ENCODE measurements at places on chromosomes 5 and 9.

DNA sequence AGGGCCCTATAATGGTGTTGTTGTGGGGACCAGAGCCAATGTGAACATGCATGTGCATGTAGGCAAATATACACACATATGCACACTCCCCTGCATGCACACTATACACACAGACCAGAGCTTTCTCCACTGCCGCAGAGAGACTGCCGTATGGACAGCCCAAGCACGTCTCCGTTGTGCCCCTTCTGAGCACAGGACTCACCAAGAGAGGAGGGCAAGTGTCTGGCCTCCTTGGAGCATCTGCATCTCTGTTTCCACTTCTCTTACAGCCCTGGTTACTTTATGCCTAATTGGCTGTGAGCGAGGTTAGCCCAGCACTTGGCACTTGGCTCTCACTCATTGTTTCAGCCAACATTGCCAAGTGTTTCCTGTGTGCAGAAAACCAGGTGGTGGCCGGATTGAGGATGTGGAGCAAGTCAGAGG is 30.4 kb downstream of the CSF2 start:
- DNase-seq, result no peak

GRCh38 chr5:132394667-132395259 is 25.3 kb downstream of the SLC22A5 start:
- DNase-seq, result no peak

DNA sequence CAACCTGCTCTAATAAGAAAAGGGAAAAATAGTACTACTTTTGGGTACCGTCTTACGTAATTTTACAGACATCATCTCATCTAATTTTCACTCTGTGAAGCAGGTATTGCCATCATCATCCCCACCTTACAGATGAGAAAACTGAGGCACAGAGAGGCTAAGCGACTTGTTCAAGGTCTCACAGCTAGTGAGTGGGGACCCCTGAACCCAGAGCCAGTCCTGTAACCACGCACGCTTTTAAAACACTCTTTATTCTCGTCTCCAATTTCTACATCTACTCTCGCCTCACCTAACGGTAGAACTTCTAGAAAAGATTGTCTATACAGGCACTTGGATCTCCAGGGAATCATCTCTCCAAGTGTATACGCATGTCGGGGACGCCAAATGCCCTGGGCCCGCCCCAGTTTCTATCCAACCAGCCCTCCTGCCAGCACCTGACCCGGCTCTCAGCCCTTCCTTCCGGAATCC is 1.5 kb upstream of the TRAF1 start:
- peak; percentile 57 for DNase-seq

- DNase-seq, result no peak
These were observed 7.4 kb downstream of the CPLX2 start for GRCh38 chr5:175878544-175879438.

DNA sequence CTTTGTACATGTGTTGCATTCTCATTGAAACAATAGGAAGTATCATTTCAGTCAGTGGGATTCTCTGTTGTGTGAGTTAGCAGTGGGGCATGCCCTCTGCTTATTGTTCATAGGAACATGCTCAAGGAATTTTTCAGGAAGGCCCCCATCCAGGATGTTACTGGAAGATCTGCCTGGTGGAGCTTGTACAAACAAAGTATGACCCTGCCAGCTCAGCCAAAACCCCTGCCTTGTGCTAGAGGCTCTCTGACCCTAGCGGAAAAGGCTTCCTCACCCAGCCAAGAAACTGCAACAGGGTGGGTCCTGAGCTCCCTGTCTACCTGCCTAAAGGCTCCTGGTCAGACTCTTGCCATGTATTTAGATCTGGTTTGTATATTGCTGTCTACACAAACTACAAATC is 43.2 kb downstream of the MRRF start:
- no peak for DNase-seq

- no peak for DNase-seq
These were observed 114.9 kb upstream of the TRIM32 start for GRCh38 chr9:116572095-116572748.

GRCh38 chr9:31272456-31273295 is 1111.8 kb upstream of the ACO1 start:
- no peak for DNase-seq

- no peak for DNase-seq
These were observed 19.4 kb downstream of the ERGIC1 start for GRCh38 chr5:172853355-172853975.

- DNase-seq, result no peak
These were observed 148.2 kb downstream of the FBXL17 start for GRCh38 chr5:108233617-108234155.

- DNase-seq, result no peak
These were observed 28.2 kb upstream of the LPAR1 start for GRCh38 chr9:111066468-111066867.

- DNase-seq, result no peak
These were observed 142.7 kb downstream of the MLLT3 start for GRCh38 chr9:20479419-20480155.

DNA sequence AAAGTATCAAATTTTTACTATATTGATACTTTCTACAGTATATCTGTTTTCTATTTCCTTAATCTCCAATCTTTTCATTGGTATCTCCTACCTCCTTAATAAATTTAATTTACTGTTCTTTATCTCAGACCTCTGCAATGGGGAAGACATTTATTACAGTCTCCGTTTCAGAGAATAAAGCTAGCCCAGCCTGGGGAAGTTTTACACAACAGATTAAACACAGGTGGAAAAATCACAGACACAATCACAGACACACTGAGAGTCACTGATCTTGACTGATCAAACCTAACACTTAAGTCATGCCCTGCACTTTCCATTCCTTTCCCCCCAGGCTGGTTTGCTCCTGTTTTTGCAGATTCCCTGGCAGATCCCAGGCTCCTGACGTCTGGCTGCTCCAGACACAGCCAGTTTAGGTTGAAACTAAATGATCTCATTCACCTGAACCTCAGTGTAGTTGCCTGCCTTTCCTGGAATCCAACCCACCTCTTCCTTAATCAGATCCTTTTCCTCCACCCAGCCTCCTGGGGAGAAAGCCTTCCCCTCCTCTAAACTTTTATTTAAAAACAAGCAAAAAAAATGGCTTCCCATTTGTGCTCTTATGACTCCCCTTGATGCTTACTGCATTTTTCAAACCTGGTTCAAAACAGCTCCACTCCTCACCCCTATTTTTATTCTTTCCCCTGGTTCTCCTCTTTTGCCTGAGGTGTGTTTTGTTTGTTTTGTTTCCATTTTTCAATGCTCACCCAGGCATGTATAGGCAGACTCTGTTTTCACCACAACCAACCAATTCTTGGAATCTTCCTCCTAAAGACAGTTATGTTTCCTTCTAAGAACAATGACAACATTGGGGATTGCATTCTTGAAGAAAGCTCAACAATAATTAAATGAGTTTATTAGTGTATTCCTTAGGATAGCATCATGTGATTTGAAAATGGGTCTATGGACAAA is 29.5 kb upstream of the OSMR start:
- no peak for DNase-seq

DNA sequence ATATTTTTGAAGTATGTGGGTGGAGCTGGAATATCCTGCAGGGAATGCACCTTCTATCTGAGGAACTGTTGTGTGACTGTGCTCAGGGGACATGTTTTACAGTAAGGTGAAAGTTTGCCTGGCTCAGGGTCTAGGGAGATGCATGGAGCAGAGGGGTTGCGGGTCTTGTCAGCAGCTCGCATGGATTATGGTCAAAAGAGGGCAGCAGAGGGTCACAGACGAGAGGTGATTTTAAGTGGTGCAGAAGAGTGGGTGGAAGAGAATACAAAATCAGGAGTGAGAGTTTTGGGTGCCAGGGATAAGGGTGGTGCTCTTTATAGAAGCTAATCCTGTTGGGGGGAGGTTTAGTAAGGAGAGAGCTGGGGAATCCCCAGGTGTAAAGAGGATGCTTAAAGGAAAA is 53.5 kb upstream of the GRIN3A start:
- DNase-seq, result no peak

- DNase-seq, result no peak
These were observed 334.4 kb upstream of the ACTBL2 start for GRCh38 chr5:57817001-57817453.

DNA sequence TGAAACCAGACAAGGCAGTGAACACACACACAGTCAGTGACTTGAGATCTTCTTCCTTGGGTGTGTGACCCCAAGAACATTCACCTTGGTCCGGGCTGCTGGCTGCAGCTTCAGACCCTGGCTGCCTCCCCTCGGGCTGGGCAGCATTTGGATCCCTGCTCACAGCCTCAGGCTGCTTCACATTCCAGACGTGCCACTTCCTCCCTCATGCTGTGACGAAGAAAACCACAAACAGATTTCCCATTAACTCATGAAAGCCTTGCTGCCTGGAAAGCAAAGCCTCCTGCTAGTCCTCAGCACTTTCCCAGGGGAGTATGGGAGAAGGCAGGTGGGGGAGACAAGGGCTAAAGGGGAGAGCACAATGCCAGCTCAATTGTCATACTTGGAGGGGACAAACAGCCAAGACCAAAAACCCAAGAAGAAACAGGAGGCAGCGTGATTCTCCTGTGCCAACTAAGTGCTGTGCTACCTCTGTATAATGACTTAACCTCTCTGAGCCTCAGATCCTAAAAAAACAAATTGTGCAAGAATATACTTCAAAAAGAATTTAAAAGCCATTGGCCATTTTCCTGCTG is 594.6 kb upstream of the BRINP1 start:
- no peak for DNase-seq

GRCh38 chr9:77475641-77476473 is 172.3 kb downstream of the GNA14 start:
- no peak for DNase-seq

- DNase-seq, result no peak
These were observed 19.7 kb downstream of the MYO10 start for GRCh38 chr5:16916262-16916878.

GRCh38 chr5:151130922-151131891 is 26.4 kb downstream of the ANXA6 start:
- no peak for DNase-seq

- no peak for DNase-seq
These were observed 136.1 kb downstream of the PDE4D start for GRCh38 chr5:59757442-59757841.

DNA sequence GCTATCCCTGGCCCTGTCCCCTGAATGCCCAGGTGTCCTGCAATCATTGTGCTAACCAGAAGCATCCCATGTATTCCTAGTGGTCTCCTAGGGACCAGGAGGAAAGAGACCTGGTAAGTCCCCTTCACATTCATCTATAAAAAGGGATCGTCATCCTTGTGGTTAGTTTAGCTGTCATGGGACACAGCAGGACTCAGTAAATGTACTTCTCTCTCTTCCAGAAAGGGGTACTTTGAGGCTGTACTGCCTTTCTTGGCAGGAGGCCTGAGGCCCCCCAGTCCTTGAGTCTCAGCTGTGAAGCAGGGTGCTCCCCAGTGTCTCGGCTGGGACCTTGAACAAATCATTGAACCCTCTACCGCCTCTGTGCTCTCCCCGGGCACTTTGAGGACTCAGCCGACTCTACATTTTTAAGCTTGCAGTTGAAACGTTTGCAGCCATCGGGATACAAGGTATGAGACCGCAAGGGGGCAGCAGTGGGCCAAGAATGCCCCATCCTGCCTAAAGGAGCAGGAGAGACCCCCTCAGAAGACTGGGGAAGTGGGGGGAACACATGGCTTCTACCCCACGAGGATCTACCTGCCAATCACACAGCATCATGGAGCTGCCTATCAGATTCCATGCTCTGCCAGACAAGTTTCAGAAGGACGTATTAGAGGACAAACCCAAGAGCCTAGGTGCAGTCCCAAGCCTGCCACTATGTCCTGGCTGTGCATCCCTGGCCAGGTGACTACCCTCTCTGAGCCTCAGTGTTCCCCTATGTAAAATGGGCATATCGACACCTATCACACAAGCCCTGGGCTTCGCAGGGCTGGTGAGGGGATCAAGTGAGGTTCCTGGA is 2.4 kb upstream of the PHYKPL start:
- peak; percentile 44 for DNase-seq

GRCh38 chr9:2448193-2448738 is 173.3 kb upstream of the VLDLR start:
- DNase-seq, result no peak

GRCh38 chr9:2083479-2083878 is 68.3 kb downstream of the SMARCA2 start:
- DNase-seq, result no peak

- peak; percentile 40 for DNase-seq
These were observed 7.3 kb upstream of the FCN1 start for GRCh38 chr9:134925011-134925511.

GRCh38 chr5:143574236-143574635 is 170.8 kb upstream of the NR3C1 start:
- DNase-seq, result no peak
